A172 (cell line): ENCODE measurements at places on chromosomes 12 and 14.

- no peak for DNase-seq
Measured at GRCh38 chr12:42958291-42958674, 368.7 kb upstream of the PRICKLE1 start.

DNA sequence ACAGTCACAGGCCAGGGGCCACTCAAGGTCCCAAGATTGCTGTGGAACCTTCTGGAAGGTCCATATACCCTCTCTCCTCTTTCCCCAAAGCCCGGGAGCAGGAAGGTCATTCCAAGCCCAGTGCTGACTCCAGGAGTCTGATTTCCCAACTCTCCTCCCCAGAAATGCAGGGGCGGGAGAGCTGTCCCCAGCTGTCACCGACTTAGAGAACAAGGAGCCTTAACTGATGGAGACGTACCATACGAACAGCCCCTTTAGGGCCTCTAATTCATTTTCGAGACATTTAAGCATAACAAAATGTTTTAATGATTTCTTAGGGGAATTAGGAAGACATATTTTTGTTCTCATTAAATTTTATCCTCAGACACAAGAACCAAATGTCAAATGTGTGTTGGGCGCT is 99.2 kb downstream of the PHETA1 start:
- no peak for DNase-seq

DNA sequence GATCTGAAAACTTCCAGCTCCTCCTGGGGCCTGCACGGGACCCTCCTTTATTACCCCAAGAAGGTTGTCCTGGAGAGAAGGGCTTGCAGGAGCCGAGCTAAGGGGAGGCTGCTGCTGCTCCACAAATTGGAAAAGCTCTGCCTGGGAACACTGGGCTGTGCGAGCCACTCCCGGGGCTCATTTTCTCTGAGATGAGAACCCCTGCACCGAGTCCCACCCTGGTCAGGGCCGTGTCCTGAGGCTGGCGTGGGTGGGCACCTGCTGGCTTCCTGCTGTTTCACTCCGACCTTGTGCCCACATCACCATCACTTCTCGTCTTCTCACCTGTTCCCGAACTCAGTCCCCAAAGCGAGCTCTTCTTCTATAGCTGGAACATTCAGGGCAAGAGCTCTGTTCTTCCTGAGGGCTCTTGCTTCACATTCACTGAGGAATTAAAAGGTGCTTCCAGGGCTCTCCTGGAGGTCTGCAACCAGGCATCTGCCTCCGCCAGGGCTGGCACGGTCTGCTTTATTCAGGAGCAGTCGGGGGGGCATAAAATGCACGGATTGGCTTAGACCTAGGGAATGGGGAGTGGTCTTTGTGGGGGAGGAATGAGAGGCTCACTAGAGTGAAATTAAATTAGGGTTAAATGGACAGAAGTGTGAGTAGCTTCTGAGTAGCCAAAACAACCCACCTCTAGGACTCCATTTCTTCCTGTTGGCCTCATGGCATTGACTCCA is 98.5 kb downstream of the ADGRD1 start:
- DNase-seq, result no peak

GRCh38 chr12:116710370-116711150 is 27.3 kb downstream of the SPRING1 start:
- DNase-seq, result no peak

DNA sequence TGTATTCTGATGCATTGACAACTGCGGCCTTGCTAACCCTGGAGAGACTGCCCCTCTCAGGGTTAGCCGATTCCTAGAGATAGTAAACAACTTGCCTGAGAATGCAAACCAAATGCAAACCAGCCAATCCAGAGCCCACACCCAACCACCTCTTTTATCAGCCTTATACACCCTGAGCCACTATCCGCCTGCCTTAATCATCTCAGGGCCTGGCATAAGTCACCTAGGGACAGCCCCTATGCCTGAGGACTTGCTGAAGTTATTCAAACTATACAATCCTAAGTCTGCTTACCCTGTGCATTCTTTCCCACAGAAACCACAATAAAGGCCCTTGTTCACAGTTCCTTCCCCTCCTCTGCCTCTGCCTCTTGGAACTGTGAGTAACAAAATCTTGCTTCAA is 177.2 kb downstream of the KCNA5 start:
- DNase-seq, result peak; percentile 65

DNA sequence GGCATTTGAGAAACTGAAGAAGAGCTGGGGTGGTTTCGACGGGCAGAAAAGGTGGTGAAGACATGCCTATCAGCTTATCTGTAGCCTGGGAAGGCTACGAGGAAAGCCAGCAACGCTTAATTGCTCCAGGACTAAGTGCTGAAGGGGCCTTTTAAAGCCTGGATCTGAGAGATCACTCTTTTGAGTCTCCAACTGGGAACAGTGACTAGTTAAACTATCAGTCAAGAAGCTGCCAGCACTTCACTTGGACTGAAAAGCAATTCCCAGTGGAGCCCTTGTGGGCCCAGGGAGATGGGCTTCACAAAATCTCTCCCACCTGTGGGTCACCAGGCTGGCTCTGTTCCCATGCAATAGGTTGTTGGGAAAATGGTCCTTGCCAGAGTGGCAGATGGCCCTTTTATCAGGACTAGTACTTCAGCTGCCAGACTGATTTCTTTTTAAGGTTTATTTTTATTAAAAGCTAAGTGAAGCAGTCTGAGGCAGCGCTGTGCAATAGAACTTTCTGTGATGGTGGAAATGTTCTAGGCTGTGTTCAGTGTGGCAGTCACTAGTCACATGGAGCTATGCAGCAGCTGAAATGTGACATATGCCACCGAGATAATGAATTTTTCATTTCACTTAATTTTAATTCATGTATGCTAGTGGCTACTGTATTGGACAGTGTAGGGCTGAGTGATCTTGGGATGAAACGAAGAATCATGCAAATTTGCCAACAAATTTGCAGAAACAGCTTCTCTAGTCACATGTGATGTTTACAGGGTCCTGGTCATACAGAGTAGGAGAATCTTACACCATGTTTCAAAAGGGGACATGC is 276.8 kb downstream of the PCNX1 start:
- DNase-seq, result no peak

GRCh38 chr12:95517246-95517645 is 34.0 kb downstream of the USP44 start:
- no peak for DNase-seq

DNA sequence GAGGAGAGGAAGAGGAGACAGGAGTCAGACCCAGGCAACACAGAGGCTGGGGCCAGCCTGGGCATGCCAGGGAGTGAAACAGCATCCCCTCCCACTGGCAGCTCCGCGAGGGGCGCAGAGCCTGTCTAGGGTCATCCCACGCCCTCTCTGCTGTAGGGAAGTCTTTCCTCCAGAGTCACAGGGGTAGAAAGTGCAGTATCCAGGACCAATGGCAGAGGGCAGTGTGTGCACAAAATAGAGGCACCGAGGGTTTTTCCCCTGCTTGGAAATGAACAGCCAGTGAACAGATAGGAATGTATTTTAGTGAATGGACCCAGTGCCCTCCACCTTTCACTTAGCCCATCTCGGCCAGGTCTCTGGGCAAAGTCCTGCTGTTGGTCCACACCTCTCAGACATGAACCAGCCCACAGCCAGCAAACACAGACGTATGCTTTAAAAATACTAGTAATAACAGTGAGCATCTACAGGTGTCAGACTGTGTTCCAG is 9.4 kb upstream of the KRT74 start:
- DNase-seq, result peak; percentile 59

- DNase-seq, result peak; percentile 17
Measured at GRCh38 chr14:53180272-53181221, 27.4 kb upstream of the DDHD1 start.

DNA sequence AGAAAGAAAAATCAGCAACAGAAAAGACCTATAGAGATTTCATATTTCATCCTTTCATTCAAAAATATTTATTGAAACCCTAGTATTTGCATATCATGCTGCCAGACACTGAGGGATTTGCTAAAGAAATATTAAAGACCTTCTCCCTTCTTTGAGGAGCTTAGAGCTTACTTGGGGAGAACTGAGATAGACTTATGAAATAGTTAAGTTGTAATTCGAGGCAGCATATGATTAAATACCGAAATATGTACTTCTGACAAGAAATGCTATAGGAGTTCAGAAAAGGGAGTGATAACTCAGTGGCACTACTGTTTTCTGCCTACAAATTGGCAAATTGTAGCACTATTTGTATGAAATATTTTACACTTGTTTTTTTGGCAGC is 59.1 kb downstream of the PLXNC1 start:
- DNase-seq, result no peak

DNA sequence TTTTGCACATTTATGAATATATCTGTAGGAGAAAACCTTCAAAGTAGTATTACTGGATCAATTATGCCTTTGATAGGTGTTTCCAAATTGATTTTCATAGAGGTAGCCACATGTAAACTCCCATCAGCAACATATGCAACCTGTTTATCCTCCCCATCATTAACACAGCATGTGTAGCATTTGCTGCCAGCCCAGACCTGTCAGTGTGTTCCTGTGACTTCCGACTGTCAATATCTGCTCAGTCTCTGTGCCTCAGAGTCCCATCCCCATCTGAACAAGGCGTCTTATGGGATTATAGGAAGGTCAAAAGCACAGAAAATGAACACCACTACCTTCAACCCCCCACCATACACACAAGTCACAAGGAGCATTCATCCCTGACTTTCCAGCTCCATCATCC is 9.5 kb upstream of the CAPRIN2 start:
- DNase-seq, result no peak

- DNase-seq, result no peak
Measured at GRCh38 chr12:128265566-128265965, 1.4 kb upstream of the TMEM132C start.

- no peak for DNase-seq
Measured at GRCh38 chr12:118327391-118327790, 45.3 kb downstream of the TAOK3 start.

DNA sequence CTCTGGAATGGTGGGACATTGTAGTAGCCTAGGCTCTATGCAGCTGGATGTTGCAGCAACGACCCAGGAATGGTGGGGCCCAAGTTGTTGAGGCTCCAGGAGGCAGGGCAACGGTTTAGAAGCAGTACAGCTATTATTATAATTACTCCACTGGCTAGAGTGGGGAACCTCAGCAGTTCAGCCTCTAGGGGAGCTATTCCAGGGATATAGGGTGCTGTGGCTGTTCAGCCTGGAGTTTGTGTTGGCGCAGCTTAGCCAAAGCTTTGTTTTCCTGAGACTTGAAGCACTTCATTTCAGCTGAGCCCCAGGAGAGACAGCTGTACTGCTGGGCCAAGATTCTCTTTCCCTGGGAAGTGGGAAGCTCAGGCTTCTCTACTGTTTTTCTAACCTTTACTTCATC is 1023.0 kb upstream of the ATXN7L3B start:
- peak; percentile 3 for DNase-seq

DNA sequence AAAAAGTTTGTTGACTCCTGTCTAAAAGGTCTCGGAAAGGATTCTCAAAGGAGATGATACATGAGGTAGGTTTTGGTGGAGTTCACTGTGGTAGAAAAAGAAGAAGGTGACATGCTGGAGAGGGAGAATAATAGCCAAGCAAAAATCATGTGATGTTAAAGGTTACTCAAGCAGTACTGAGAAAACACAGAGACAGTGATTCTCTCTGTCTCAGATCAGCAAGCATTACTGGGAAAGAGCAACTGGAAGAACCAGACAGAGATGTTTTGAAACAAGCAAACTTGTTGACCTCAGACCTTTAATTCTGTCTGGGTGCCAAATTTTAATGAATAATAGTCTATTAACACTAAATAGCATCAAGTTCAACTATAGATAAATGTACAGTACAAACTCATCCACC is 183.5 kb upstream of the PLEKHG7 start:
- DNase-seq, result no peak

GRCh38 chr14:33728010-33728498 is 222.8 kb downstream of the EGLN3 start:
- DNase-seq, result no peak

DNA sequence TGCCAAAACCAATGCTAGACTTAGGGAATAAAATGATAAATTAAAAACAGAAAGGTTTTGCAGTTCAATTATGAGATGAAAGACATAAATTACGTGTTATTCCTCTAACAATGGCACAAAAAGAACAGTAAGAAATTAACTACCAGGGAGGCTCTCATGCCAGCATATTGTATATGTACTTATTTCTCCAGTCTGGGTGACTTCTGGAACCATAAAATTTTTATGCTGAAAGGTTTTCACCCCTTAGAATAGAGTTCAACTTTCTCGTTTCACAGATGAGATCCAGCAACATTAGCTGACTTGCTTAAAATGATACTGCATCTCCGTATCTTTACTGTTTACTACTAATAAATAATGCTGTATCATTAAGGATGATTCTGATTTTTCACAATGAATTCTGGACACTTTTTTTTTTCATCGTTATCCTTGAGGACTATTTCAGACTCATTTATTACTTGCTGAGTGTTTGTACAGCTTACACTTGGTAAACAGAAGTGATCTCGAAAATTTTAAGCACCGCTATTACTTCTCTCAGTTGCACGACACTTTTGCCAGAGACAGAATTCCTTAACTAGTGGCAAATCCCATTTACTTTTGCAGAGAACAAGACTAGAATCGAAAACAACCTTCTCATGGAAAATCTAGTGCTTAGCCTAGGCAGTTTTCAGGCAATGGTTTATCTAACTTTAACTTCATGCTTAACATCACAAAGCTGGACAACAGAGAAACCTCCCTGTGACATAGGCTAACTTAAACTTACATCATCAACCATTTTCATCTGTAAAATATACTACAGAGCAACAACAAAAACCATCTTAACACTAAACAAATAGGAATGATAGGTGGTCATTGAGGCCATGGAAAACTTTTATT is 2.7 kb downstream of the RSRC2 start:
- no peak for DNase-seq

DNA sequence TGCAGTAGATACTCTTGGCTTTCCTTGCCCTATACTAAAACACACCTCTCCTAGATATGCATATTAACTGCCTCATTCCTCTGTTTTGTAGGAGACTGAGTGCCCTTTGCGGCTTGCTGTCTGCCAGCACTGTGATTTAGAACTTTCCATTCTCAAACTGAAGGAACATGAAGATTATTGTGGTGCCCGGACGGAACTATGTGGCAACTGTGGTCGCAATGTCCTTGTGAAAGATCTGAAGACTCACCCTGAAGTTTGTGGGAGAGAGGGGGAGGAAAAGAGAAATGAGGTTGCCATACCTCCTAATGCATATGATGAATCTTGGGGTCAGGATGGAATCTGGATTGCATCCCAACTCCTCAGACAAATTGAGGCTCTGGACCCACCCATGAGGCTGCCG is 15.4 kb downstream of the TRAFD1 start:
- DNase-seq, result no peak

DNA sequence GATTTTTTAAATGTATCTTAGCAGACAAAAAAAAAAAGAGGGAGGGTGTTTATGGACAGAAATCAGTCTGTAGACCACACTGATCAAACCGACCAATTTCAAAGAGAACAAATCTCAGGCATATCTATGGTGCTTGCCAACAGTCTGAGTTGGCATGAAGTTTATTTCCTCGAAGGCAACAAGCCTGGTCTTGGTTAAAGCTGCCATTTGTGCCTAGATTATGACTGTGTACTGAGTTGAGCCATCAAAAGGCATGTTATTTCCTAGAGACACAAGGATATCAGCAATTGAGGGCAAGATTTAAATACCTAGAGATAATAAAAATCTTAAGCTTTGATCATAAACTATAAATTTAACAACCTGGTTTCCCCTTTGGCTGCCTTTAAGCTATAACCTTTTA is 119.2 kb downstream of the SLC2A13 start:
- no peak for DNase-seq
